ENCODE measurements at places on chromosomes 4 and X.

- DNase-seq = no peak
Observed at GRCh38 chr4:41260116-41260733, 3.5 kb downstream of the UCHL1 start.

DNA sequence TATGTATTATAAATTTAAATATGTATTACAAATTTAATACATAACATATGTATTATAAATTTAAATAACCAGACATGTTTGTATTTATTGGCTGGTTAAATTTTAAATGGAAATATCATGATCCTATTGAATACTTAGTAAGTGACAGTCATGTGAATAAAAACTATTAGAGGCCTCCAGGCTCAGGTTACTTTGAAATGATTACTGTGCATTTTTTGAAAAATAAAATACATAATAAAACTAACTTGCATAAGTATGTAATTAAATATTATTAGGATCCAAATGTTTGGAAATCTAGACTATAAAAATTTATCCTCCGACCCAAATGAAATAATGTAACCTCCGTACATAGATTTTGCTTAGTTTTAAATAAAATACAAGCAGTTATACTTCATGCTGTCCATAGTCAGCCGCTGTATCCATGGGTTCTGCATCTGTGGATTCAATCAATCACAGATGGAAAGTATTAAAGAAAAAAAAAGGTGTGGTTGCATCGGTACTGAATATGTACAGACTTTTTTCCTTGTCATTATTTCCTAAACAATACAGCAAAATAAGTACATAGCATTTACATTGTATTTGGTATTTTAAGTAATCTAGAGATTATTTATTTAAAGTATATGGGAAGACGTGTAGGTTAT lies 140.7 kb downstream of the WDFY3 start:
- no peak for DNase-seq

GRCh38 chr4:121706595-121707021 lies 9.8 kb upstream of the ANXA5 start:
- peak; percentile 66 for DNase-seq

GRCh38 chr4:8213121-8213520 lies 14.0 kb downstream of the SH3TC1 start:
- no peak for DNase-seq

DNA sequence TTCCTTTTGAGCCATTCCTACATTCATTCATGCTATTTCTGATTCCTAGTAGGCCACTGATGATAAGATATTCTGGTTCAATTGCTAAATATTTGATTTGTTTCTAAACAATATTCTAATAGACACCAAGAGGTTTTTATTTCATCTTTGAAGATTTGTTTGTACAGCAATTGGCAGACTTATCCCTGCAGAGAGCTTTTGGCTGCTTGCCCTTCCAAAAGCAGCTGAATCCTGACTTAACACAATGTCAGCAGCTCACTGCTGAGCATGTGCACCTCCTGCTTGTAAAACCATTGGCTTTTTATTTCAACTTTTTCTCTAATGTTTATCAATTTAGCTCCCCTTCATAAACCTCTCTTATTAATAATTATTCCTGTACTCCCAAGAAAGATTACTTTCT lies 45.3 kb downstream of the MMRN1 start:
- DNase-seq = no peak

DNA sequence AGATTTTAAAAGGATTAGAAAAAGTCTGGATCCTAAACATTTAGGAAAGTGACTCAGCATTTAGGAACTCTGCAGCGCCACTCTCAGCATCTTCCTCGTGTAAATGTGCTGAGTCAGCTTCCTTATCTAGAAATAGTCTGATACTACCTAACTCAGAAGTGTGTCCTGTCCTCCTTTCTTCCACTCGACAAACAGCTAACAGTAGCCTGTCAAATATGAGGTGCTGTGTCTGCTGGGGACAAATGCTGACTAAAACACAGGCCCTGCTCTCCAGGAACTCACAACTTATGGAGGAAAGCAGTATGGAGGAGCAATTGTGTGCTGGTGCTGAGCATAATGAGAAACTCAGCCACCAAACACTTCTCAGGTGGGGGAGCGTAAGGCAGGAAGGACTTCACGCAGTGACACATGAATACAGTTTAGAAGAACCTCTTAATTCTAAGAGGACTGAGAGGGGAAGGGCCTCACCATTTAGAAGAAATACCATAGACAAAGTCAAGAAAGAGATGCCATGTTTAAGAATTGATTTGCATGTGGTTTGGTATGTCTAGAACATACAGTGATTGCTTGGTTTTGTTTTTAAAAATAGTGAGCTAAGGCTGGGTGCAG lies 125.3 kb downstream of the SOWAHB start:
- no peak for DNase-seq

- DNase-seq = no peak
Observed at GRCh38 chr4:146049802-146050201, 111.2 kb upstream of the ZNF827 start.

- no peak for DNase-seq
Observed at GRCh38 chr4:18882468-18882867, 860.9 kb upstream of the LCORL start.

- DNase-seq = no peak
Observed at GRCh38 chr4:97548943-97549583, 594.2 kb downstream of the STPG2 start.

DNA sequence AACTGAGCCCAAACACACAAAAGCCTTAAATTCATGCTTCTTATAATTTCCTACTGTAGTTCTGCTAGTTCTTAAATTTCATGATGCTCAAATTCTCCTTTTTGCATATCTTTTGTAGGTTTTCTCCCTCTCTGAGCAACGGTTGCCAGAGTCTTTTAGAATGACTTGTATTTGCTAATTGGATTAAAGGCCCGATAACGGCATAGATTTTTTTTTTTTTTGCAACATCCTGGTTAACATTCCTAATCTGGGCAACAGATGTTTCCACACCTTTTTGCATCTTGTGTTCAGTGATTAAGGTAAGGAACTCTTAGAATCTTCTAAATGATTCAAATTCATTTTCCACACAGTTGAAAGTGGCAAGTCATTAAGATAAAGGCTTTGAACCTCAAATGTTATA lies 66.3 kb upstream of the ADGRG2 start:
- DNase-seq = no peak

- no peak for DNase-seq
Observed at GRCh38 chrX:3748052-3748559, 34.7 kb upstream of the PRKX start.

DNA sequence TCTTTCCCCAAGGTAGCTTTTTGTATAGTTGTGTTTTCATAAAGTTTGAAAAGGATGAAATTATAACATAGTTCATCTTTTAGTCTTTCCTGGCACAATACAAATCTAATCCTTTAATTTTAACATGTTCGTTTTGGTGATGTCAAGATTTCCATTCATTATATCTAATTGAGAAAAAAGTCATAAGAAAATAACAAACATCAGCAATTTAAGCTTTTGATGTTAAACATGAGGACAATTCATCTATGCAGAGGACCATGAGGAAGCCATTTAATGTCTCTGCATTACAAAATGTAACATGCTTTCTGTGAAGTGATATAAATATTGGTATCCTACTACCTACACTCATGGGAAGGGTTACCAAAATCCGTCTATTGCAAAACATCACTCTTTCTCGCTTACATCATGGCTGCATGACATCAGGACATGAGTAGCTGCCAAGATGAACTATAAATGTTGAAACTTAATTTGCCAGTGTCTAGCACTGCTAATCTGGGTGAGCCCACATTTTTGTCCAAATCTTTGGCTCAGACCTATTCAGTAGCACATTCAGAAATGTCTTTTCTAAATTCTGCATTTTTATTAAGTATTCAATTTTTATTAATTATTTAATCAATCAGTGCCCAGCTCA lies 9.5 kb downstream of the EPGN start:
- no peak for DNase-seq

GRCh38 chrX:154829926-154830442 lies 4.5 kb downstream of the SMIM9 start:
- no peak for DNase-seq

GRCh38 chr4:78363031-78363570 lies 188.5 kb upstream of the ANXA3 start:
- DNase-seq = no peak

GRCh38 chr4:107044170-107044569 lies 8.1 kb upstream of the DKK2 start:
- DNase-seq = no peak

- no peak for DNase-seq
Observed at GRCh38 chr4:73450398-73451004, 14.5 kb downstream of the AFP start.

- DNase-seq = no peak
Observed at GRCh38 chrX:120200851-120201250, 42.4 kb downstream of the RHOXF2 start.

- DNase-seq = no peak
Observed at GRCh38 chr4:94457692-94458106, 6.0 kb downstream of the PDLIM5 start.

DNA sequence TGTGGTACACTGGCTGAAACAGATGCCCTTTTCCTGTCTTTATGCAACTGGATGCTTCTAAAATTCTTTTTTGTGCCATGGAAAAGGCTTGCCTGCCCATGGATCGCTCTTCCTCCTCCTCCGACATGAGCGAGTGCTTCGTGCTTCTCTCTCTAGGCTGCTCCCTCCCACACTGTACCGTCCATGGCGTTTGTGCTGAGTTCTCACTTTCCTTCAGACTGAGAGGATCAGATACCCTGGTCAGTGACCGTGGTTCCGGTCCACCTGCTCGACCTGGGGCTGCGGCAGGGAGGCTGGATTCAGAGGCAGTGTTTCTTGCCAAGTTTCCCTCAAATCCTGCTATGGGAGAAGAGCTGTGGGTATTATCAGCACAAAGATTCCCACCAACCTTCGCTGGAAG lies 10.2 kb upstream of the CLDN24 start:
- no peak for DNase-seq

GRCh38 chr4:120611092-120611491 lies 311.4 kb downstream of the PRDM5 start:
- DNase-seq = no peak

DNA sequence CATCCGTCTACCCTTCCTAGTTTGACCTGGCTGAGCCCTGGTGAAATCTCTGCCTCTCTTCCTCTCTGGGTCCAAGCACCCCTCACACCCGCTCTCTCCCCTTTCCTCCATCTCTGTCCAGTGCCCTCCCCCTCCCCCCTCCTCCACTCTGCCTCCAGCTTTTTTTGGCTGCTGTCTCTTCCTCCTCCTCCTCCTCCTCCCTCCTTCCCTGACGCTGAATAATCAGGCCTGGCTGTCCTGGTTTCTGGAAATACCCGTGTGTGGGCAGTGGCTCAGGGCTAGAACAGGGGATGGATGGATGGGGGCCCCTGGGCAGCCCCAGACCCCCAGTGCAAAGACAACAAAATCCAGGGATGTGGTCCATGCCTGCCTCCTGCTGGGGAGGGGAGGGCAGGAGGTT lies 4.7 kb upstream of the SYP start:
- no peak for DNase-seq

DNA sequence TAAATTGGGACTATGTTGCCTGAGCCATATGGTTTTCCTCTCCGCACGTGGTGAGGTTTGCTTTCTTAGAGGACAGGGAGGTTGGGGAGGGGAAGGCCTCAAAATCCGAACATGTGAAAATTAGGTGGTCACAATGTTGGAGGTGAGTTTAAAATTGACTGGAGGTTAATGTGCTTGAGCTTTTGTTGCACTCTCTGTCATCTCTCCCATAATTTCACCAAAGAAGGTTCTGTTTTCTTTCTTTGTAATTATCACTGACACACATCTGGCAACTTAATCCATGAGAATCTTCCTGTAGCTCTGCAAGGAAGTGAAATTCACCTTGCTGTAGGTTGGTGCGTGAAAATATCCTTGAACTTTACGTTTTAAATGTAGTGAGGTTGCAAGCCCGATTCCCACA lies 225.5 kb downstream of the PDGFC start:
- DNase-seq = no peak

DNA sequence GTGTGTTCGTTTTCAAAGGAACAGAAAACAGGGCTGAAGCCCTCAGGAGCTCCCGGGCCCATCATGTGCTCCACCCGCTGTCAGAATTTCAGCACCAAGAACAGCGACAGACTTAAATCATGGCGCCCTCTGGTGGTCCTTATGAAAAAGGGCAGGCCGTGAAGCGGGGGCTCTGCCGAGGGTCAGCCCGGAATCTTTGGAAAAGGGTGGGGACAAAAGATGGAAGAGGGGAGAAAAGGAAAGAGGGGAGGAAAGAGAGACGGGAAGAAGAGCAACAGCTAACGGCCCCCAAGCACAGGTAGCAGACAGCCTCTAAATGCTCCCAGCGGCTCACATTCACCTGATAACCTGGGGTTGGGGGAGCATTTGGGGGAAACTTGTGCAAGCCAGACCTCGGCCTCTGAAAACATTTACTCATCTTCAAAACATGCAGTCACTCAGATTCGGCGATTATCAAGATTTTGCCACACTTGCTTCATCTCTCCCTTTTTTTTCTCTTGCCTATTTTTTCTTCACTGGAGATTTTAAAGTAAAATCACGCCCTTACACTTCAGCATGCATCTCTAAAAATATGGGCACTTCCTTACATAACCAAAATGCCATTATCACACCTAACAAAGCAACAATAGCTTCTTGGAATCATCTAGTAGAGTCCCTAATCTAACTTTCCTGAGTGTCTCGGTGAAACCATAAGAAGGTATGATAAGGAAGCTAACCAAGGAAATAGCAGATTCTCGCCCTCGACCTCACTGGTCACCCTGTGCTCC lies 28.1 kb upstream of the MAN2B2 start:
- DNase-seq = peak; percentile 41

GRCh38 chr4:90824266-90825150 lies 697.3 kb downstream of the CCSER1 start:
- DNase-seq = no peak

DNA sequence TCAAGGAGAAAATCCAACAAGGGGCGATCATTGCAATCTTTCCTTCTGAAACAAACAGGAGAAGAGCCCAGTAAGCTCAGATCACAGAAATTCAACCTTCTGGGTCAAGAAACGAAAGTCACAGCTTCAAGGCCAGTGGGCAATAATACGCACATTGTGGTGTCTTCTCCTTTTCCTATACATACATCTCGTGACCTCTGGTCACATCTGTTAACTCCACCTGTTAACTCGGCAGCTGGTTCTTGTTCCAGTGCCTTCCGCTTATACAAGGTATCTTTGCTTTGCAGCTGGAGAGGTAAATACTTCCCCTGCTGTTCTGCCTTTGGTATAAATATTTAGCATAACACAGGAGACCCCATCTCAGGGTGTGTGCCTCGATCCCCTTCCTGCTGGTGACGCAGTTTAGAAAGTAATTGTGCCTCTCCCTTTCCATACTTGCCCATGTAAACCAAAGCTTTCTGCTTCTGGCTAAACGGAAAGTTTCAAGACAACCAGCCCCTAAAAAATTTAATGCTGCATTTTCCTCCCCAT lies 45.0 kb downstream of the CCDC149 start:
- DNase-seq = no peak

DNA sequence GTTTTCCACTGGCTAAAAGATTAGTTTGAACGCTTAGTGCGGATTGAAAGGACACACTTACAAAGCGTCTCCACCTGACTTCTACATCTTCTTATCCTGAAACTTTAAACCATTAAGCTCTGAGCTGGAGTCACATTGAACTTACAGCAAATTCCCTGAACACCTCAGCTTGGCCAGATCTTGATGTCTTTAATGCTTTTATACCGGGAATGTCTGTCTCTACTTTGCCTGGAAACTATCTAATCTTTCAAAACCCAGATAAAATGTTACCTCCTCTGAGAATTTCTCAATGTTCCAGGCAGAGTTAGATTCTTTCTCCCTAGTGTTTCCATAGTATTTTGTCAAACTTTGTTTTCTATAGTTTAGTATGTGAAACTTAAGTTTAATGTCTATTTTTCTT lies 179.9 kb downstream of the DTHD1 start:
- DNase-seq = no peak

GRCh38 chr4:94452476-94453371 lies 982 bp downstream of the PDLIM5 start:
- peak; percentile 32 for DNase-seq

Data from activated naive CD8-positive, alpha-beta T cell treated with anti-CD3 and anti-CD28 coated beads, Interleukin-2, amount 50 U/mL, for 24 hours (primary cell).